NCI-H345 (cell line): ENCODE measurements at places on chromosomes 2 and 18.

DNA sequence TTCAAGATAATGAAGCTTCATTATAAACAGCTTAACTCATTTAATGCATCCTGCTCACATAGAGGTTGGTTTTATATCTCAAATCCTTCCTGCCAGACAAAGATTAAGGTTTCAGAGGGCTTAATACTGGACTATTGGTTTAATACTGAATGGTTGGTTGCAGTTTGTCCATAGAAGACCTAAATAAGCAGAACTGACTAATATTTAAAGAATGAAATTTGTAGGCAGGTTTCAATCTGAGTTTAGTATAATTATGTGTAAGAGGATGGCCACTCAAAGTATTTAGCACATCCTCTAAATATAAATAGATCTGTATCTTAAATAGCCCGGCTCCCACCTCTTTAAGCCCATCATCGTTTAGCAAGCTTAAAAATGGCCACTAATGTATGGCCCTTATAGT is 92.5 kb downstream of the EPB41L5 start:
- no peak for DNase-seq

- no peak for DNase-seq
Observed at GRCh38 chr2:217802266-217802665, 200.5 kb downstream of the TNS1 start.

GRCh38 chr2:105388971-105389381 is 9.9 kb downstream of the FHL2 start:
- DNase-seq = no peak

GRCh38 chr2:173997269-173997668 is 32.1 kb upstream of the SP3 start:
- DNase-seq = no peak

DNA sequence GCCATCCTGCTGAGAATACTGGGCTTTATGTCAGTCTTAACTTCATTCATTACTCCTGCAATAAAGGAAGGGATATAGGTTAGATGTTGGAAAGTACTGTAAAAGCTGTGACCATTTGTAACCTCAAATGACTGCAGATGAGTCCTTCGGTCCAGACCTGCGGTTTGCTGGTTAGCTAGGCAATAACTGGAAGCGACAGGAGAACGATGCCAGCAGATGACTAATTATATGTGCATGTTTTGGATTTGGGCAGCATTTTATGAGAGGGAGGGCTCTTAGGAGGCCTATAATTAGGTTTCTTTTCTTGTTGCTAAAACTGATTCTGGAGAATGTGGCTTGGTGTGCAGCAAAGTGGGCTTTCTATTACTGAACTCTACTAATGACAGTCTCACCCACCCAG is 205.6 kb downstream of the TMEM182 start:
- no peak for DNase-seq

- no peak for DNase-seq
Observed at GRCh38 chr2:86809481-86810121, 18.9 kb upstream of the CD8A start.
